CD4-positive, alpha-beta T cell treated with Interleukin-4 for 4 hours (primary cell): ENCODE measurements at places on chromosomes 12 and 14.

GRCh38 chr14:103367995-103368394 is 17.2 kb upstream of the MARK3 start:
- no peak for DNase-seq

DNA sequence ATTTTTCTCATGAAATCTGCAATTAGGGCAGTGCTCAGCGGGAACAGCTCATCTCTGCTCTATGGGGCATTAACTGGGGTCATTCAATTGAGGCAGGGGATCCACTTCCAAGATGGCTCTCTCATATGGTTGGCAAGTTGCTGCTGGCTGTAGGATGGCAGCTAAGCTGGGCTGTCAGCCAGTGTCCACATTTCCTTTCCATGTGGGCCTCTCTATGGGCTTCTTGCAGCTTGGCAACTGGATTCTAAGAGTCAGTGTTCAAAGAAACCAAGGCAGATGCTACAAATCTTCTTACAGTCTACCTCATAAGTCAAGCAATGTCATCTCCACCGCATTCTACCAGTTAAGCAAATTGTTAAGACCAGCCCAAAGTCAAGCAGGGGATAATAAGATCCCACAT is 50.3 kb upstream of the TMCC3 start:
- no peak for DNase-seq

DNA sequence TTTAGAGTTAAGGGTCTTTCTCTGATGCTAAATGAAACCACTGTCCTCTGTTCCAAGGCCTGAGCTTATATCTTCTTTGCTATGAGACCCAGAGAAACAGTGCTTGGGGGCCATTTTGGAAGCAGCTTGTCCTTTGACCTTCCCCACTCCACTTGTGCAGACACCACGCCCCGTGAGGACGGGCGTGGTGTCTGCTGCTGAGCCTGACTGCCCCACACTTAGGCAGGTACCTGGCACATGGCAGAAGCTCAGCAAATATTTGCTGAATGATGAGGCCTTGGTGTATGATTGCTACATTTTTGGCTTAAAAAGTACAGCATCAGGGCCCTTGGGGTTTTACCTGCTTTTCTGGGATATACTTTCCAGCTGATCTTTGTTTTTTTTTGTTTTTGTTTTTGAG is 69.9 kb downstream of the RASSF3 start:
- no peak for DNase-seq

DNA sequence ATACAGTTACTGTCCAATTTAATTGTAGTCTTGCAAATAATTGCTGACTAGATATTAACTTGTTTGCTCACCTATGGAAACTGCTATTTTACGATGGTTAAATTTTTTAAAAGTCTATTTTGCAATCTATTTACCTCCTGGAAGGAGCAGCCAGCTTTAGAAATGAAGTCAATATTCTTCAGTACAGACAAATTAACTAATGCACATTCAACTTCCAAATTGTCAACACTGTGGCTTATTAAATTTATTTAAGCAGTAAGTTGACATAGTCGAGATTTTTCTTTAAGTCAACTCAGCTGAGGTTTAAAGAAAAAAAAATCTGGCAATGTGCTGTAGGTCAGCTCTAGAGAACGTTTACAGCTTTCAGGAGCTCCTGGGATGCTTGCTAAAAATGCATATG is 221.2 kb downstream of the SSPN start:
- no peak for DNase-seq

DNA sequence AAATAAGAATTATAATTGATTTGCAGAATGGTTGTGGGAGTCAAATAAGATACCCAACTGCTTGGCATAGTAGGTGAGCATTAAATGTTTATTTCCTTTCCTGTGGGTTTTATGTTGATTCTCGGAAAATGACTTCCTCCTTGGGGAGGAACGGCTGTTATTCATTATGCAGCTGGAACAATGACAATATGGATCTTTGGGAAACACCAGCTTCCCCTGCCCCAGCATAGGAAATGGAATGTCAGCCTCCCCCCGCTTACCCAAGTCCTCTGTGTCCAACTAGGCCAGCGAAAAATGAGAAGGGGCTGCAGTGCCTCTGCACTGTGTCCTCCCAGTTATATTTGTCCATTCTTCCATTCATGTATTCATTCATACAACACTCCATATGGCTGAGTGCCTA is 11.7 kb upstream of the CCDC177 start:
- DNase-seq: no peak

DNA sequence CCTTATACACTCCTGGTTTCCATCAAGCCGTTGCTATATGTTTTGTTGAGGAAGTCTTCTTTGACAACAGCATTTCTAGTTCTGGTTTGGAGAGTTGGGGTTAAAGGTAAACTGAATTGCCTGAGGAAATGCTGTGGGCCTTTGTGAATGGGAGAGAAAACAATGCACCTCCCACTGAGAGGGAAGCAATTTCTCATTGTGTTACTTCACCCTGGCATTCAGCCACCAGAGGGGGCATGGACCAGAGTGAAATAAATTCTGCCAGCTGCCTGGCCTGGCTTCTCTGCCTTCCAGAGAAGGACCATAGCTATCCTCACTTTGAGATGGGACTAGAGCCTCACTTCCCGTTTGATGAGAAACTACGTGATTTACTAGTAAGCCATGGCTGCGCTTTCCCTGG is 475.3 kb downstream of the EGLN3 start:
- no peak for DNase-seq

- DNase-seq: no peak
Observed at GRCh38 chr12:105510526-105510925, 180.0 kb downstream of the C12orf75 start.

DNA sequence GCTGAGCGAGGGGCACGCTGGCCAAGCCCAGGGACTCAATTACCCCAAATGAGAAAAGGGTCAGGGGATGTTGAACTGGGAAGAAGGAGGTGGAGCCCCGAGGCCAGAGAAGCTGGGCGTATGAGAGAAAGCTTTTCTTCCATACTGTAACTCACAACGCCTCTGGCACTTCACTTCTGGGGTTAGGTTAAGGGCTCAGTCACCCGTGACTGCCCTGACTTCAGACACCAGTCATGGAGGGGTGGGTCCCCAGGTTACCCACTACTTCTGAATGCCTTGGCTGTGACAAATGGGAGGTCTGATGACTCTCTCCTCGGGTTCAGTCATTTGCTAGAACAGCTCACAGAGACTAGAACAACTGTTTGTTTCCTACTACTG is 5.5 kb upstream of the GPR132 start:
- DNase-seq: no peak

DNA sequence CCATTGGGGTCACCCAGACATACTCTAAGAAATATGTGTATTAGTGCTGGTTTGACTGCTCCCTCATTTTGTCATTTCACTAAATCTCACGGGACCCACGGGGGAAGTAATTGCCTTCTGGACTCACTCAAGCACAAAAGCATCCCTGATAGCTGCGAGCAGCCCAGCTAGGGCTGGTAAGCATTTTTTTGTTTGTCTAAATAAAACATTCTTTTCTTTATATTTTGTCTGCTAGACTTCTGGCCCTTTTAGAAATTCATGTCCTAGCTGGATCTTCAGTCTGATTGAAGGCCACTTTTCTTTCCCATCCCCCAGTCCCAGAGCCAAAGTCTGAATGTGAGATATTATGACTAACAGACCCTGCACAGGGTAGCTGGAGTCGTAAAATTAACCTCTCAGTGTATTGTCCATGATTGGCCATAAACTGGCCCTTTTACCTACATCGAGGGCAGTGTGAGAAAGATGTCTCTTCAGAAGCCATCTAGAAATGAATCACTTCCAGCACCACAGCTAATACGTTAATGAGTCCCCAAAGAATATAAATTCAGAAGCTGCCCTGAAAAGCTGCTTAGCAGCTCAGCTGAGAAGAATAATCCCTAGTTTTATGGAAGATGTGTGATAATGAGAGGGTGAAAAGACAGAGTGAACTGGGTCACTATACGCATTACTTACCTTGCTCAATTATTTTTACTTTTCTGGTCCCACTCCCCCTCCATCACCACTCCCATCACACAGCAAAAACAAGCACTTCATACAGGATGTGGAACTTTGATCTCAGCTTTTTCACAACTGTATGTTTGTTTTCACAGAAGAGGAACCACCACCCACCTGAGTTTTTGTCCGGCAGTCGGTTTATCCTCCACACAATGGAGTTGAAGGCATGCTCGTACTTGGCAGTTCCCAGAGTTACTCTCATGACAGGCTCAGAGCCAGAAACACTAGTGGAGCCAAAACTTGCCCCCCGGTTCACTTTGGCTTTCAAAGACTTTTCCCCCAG is 55.6 kb upstream of the GTF2A1 start:
- DNase-seq: no peak

- DNase-seq: no peak
Observed at GRCh38 chr12:130458341-130458740, 120.7 kb downstream of the PIWIL1 start.

DNA sequence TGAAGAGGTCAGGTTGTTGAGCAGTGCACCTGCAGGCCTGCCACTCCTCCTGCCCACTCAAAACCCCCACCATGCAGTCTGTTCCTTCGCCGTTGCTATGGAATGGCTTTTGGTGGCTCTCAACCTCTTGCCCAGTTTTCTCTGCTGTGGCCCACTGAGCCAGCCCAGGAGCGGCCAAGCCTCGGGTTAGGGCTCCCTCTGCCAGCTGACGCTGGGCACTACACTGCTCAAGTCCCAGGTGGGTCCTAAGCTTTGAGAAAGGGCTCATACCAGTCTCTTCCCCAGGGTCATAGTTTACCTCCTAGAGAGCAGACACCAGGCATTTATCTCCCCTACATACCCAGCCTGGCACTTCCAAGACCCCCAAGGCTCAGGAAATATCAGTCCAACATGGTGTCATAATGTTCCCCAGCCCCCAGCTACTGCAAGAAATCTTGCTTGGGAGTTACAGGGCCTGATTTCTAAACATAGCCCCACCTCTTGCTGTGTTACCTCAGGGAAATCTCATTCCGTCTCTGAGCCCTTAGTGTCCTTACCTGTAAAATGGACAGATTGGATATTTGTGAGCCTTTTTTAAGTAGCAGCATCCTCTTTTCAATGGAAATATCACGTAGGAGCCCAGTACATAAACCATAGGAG is 59.4 kb downstream of the TSPAN11 start:
- DNase-seq: no peak

- DNase-seq: no peak
Observed at GRCh38 chr12:88865537-88865936, 285.3 kb upstream of the KITLG start.

GRCh38 chr14:25041484-25041883 is 8.5 kb downstream of the STXBP6 start:
- no peak for DNase-seq

DNA sequence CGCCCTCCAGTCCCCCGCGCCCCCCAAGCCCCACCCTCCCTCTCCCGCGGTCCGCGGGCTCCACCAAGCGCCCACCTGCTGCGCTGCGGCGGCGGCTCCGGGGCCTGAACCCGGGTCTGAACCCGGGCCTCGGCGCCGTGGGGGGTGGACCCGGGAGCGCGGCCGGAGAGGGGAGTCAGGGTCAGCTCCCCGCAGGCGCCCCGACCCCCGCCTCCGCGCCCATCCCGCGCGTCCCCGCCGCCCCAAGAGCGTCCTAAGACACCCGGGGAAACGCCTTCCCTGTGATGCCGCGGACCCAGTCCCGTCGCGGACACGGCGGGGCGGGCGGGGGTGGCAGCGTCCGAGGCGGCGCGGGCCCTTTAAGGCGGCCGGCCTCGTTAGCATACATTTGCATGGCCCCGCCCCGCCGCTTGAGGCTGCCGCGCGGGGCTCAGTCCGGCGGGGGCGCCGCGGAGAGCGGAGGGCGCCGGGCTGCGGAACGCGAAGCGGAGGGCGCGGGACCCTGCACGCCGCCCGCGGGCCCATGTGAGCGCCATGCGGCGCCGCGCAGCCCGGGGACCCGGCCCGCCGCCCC is at the start of gene MMP17:
TSS of gene MMP17 (plus strand) at position 433 of the 574 bp plus-strand sequence. CDS start at position 535, 102 bp downstream.
- no peak for DNase-seq

DNA sequence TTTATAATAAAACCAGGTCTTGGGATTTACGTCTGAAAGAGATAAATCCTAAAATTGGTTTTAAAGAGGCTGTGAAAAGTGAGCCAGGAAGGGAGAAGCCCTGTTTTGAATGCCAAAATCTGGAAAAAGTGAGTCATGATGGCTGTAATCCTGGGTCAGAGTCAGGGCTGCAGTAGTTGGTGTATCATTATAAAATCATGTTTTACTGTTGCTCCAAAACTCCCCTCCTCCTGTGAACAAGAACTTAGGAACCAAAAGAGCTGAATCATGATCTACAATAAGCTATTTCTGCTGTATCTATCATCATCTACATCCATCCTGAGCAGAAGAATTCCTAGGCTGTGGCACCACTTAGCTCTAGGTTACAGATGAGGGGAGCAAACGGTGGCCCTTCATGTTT is 79.3 kb downstream of the LMO3 start:
- no peak for DNase-seq

- DNase-seq: no peak
Observed at GRCh38 chr14:92973261-92973797, 50.4 kb downstream of the CHGA start.

GRCh38 chr12:20716037-20716436 is 20.9 kb downstream of the SLCO1C1 start:
- DNase-seq: no peak

- DNase-seq: no peak
Observed at GRCh38 chr12:20547816-20548575, 147.1 kb upstream of the SLCO1C1 start.

DNA sequence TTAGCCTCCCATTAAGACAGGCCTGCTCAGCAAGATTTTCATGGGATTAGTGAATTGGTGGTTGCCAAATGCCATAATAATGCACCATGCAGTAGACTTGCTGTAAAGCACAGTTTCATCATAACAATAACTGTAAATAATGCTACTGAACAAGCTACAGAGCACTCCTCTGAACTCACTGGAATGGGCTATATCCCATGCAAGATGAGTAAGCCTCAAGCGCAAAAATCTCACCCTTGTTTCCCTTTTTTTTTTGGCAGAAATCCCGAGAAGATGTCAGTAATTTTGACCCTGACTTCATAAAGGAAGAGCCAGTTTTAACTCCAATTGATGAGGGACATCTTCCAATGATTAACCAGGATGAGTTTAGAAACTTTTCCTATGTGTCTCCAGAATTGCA is 145.9 kb upstream of the HIF1A start:
- no peak for DNase-seq

DNA sequence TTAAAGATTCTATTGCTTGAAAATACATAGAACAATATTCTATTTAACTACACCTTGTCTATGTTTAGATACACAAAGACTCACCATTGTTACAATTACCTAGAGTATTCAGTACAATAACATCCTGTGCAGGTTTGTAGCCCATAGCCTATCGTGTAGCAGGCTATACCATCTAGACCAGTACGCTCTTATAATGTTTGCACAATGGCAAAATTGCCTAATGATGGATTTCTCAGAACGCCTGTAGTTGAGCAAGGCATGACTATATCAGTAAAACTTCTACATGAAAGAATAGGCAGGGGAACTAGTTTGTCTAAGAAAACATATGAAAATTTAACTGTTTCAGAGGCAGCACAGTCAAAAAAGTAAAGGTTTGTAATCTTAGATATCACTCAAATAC is 375.9 kb downstream of the DAD1 start:
- no peak for DNase-seq

GRCh38 chr12:127773520-127773919 is 493.4 kb upstream of the TMEM132C start:
- no peak for DNase-seq

DNA sequence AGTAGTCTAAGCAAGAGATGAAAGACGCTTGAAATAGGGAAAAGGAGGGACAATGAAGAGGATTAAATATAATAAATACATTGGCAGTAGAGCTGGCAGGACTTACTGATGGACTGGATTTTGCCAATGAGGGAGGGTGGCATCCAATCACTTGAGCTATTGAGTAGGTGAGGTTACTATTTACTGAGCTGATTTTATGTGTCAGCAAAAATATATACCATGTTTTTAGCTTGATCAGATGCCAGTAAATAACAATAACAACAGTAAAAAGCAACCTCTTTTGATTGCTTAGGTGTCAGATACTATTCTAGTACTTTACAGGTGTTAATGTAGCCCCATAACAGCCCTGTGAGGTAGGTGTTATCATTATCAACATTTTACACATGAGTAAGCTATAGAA is 187.5 kb upstream of the LMNTD1 start:
- no peak for DNase-seq
